Activated naive CD4-positive, alpha-beta T cell treated with anti-CD3 and anti-CD28 coated beads, Interleukin-2, amount 50 U/mL, for 16 hours (primary cell): ENCODE measurements at places on chromosomes 4 and X.
A peak's percentile ranks its signal among the peaks of the same experiment; 100 is the strongest.

DNA sequence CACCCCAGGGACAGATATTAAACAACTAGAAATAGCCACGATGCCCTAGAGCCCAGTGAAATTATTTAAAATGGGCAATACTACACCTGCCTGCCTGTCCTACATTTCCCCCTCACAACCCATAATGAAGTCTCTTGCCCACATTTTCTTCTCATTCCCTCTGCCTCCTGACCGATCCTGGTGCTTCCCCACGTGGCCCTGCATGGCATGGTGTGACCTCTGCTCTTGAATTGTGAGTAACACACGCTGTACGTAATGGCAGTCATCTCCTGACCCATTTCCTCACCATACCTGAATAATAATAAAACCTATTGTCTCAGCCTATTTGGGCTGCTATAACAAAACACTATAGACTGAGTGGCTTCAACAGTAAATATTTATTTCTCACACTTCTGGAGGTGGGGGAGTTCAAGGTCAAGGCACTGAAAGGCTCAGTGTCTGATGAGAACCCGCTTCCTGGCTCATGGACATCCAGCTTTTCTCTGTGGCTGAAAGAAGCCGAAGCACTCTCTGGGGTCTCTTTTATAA is 77.0 kb upstream of the ENPP6 start:
- DNase-seq: no peak

DNA sequence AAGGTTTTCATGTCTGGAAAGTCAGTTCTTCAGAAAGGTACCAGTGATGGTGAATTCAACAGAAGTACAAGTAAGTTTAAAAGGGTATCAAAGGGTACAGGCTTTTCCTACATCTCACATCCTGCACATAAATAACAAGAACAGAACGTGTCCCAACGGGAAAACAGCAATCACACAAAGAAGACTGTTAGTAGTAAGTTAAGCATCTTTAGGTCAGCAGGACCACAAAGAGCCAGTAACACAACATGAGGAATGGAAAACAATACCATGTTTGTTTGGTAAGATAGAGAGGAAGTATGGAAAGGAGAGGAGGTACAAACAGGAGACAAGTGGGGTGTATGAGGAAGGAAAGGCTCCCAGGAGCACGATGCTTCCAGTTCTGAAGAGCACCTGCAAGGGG is 43.2 kb downstream of the SAT1 start:
- DNase-seq: no peak

DNA sequence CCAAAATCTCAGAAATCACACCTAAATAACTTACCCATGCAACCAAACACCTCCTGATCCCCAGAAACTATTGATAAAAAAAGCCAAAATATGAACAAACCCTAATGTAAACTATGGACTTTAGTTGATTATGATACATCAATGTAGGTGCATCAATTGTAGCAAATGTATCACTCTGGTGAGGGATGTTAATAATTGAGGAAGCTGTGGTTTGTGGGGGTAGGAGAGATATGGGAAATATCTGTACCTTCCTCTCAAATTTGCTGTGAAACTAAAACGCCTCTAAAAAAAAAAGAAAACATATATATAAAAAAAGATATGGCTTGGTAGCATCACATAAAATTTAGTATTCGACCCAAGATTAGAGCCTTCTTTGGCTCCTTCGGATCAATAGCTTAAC is 144.3 kb upstream of the CPEB2 start:
- no peak for DNase-seq

DNA sequence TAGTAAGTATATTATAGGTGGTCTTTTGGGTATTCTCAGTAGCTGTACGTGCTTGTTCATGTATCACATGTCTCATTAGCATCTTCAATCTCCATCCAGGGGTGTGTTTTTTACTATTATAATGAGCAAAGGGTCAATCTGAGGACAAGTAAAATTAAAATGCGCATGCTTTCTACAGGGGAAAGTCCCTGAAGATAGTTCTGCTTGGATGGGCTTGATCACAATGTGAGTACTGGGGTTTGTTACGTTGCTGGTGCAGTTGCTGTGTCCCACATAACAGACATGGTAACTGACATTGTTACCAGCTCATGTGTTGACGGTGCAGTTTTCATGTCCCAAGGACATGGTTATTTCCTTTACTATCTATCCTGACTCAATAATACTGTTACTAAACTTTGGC is 65.9 kb downstream of the UCHL1 start:
- no peak for DNase-seq

DNA sequence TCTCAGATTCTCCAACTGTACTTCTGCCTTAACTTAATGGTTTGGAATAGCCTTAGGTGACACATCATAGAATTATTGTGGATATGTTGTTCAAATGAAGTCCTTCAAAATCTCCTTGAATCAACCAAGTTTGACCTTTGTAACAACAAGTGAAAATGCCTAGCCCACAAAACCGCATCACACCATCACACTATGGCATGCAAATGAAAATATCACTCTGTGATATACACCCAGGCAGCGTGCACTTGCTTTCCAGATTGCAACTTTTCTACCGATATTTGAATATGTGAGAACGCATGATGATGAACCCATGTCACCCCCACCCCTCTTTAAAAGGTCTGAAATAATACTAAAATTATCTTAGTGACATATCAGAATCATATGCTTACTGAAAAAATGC is 656.7 kb downstream of the GABRG1 start:
- no peak for DNase-seq

- no peak for DNase-seq
Measured at GRCh38 chrX:41561045-41561444, 113.9 kb downstream of the NYX start.

DNA sequence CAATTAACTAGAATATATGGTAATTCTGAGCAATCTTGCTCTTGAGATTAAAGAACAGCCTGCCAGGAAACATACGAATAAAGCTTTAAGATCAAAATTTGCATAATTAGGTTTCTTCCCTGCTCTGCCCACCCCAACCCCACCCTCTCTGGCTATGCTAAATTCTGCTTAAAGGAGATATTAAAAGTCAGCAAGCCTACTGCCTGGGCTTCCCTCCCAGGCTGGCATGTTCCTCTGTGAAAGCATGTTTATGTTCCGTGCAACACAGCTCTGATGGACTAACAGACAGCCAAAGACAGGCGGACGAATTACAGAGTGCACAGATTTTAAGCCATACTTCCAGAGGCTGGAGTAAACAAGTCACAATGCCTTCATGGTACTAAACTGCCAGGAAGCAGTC is 28.4 kb downstream of the CD99L2 start:
- no peak for DNase-seq

GRCh38 chr4:173218411-173219125 is 50.0 kb downstream of the GALNT7 start:
- no peak for DNase-seq

- no peak for DNase-seq
Measured at GRCh38 chr4:112422644-112423043, 93.3 kb downstream of the NEUROG2 start.

DNA sequence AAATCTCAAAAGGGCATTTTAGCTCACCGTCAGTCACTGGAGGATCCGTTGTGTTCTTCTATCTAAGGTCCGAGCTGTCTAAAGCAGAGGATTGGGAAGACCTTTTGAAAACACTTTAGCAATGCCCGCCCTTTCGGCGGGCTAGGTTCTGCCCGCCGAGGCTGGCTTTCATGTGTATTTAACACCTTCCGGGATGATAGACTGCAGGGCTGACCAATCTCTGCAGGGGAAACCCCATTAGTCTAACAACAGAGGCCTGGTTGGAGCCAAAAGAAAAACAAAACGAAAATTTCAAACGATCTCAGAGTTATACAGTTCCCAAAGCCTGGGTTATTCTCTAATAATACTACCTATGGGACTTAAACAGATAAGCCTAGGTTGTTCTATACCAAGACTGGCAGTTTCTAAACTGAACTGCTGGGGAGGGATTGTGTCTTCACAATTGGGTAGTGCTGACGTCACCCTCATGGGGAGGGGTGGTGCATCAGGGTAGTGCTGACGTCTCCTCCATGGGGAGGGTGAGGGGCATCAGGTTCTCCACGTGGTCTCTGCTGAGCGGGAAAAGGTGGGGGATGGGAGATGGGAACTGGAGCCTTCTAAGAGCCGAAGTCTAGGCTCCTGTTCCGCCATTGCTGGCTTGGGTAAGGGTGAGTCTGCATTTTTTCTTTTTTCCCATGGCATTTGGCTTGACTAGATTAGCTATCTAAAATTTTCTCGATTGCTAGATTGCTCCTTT is 14.8 kb upstream of the CUL4B start:
- no peak for DNase-seq

GRCh38 chr4:105715692-105716278 is 7.2 kb downstream of the GSTCD start:
- DNase-seq: no peak

DNA sequence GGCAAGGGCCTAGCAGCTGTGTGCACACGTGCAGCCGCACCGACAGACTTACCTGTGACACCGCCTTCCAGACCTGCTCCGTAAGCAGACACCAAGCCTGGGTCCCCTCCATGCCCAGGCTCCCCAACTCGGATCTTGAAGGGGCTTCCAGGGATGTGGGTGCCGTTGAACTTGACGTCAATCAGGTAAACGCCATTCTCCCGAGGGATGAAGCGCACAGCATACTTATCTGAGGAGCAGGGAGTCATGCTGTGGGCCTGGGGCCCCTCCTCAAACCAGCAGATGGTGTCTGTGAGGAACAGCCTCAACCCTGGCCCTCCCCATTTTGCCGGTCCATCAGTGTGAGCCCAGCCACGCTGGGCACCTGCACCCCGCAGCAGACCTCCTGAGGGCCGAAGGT is 24.5 kb downstream of the FLNA start:
- DNase-seq: no peak

- DNase-seq: no peak
Measured at GRCh38 chrX:37922928-37923327, 75.6 kb upstream of the DYNLT3 start.

DNA sequence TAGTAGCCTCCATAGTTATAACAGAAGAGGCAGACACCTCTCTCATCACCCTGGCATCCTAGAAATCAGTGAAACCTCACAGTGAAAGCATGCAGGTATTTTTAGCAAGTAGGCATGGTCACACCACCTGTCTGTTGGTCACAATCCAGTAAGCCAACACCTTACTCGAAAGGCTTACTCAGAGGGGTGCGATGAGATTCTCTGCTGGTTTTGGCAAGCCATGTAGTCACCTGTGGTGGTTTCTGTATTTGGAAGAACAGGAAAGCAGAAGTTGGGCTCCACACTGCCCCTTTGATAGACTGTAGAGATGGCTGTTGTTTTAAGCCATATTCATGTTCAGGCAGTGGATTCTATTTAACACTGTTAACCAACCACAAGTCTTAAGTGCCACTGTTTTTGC is 134.7 kb downstream of the DCLK2 start:
- no peak for DNase-seq

GRCh38 chr4:40199999-40200874 is 3.4 kb downstream of the RHOH start:
- DNase-seq: peak; percentile 55

DNA sequence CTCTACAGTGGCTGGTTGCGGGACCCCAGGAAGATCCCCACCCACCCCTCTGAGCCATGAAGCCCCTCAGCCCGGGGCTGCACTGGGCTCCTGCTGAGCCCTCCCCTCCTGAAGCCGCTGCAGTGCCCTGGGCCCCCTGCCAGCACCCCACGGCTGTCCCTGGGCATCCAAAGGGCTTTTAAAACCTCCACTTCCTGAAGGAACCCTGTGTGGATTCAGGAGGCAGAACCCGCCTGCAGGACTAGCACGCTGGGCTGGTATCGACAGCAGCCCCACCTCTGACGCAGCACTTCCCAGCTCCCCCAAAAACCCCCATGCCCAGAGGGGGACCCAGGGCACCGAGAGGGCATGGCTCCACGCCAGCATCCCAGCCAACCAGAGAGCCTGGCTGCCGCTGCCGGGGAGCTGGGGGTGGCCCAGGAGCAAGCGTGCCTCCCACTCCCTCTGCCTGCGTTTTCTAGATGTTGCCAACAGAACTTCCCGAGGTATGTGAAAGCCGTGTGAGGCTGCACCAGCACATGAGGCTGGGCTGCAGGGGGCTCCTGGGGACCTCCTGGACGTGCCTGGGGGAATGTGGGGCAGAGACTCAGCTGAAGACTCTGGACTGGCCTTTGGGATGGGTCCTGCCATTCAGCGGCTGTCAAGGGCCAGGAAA is 6.3 kb downstream of the MXD4 start:
- no peak for DNase-seq

DNA sequence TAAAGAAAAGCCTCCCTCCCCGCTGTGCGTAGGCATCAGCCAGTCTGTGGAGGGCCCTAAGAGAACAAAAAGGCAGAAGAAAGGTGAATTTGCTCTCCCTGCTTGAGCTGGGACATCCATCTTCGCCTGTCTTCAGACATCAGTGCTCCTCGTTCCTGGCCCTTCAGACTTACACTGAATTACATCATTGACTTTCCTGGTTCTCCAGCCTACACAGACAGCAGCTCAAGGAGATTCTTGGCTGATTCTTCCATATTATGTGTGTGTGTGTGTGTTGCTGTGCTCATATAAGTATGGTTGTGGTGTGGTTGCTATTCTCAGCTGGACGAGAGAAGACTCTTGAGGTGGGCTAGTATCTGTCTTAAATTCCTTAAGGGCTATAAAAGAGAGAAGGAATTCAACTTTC is 35.5 kb upstream of the CD99L2 start:
- DNase-seq: no peak

DNA sequence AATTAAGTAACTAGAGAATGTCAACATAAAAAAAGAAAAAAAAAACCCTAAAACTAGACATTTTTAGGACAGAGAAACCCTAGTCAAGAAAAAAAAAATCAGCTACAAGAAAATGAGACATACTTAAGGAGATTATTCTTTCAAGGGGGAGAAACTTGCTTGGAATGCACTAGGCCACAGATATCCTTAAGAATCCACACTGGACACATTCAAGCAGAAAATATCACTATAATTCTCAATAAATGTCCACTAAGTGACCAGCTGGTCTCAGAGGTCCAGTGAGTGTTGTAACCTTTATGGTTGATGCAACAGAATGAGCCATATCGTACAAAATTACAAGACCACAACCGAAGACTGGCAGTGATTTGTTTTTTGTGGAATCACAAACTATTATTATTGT is 15.6 kb upstream of the IBSP start:
- DNase-seq: no peak

GRCh38 chr4:155072417-155072816 is 136.0 kb upstream of the NPY2R start:
- DNase-seq: no peak

GRCh38 chrX:118823263-118824172 is at the start of gene ZCCHC12:
ZCCHC12 (plus strand) TSS chrX:118823824; CDS start chrX:118825245, 1,421 bp downstream.
- DNase-seq: peak; percentile 44

DNA sequence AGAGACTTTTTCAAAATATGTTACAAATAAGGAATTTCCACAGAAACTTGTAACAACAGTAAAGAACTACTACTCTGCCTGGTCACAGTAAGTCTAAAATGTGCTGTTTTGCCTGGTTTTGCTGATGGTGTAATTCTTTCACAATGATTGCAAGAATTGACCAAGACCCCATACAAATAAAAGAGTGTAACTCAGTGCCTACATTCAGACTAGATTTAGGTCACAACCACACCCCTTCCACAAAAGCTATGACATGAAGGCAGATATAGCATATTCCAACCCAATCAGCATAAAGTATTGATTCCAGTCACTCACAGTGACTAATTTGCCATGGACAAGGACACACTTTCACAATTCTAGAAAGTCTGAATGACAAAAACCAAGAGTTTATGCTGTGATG is 53.7 kb upstream of the TMPRSS11F start:
- no peak for DNase-seq
